ENCODE measurements at places on chromosomes 1 and 21.

- DNase-seq = no peak
Measured at GRCh38 chr1:29282135-29282923, 46.0 kb downstream of the PTPRU start.

DNA sequence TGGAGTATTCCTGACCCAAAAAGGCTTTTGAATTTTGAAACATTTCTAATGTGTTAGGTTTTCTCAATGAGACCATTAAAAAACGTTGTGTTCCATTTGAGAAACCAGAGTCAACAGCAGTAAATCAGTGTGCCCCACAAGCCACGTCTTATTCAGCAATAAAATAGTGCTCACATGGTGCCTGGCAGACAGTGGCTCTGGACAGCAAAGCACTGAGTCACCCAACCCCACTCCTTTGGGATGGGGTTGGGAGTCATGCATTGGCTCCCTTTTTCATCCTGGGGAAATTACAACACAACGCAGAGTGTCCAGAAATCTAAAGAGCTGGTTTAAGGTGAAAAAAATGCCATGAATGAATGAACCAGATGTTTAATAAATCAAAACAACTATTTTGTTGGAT lies 46.5 kb downstream of the KCNJ15 start:
- DNase-seq = no peak

GRCh38 chr1:47793563-47793962 lies 203.6 kb downstream of the TRABD2B start:
- DNase-seq = no peak

DNA sequence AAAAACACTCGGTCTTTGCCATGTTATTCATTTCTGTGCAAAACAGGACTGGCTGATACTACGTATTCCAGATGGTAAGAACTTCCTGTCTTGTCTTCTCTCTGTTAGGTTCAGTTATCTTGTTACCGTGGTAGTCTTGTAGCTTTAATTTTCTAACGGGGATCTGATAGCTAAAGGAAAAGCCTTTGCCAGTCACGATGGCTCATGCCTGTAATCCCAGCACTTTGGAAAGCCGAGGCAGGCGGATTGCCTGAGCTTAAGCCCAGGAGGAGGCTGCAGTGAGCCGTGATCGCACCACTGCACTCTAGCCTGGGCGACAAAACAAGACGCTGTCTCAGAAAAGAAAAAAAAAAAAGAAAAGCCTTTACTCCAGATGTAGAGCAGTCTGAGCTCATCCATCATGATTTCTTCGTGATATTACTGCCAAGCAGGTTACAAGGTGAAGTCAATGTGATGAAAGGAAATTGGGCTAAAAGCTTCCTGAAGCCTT lies 11.1 kb upstream of the MSTO1 start:
- DNase-seq = peak; percentile 9

DNA sequence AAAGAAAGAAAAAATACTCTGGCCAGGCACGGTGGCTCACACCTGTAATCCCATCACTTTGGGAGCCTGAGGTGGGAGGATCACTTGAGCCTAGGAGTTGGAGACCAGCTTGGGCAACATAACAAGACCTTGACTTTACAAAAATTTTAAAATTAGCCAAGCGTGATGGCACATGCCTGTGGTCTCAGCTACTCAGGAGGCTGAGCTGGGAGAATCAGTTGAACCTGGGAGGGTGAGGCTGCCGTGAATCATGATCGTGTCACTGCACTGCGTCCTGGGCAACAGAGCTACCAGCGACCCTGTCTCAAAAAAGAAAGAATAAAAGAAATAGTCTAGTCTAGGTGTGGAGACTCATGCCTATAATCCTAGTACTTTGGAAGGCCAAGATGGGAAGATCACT lies 22.3 kb downstream of the RRP1B start:
- DNase-seq = no peak

GRCh38 chr21:44517175-44517899 lies 22.7 kb downstream of the KRTAP10-1 start:
- no peak for DNase-seq

DNA sequence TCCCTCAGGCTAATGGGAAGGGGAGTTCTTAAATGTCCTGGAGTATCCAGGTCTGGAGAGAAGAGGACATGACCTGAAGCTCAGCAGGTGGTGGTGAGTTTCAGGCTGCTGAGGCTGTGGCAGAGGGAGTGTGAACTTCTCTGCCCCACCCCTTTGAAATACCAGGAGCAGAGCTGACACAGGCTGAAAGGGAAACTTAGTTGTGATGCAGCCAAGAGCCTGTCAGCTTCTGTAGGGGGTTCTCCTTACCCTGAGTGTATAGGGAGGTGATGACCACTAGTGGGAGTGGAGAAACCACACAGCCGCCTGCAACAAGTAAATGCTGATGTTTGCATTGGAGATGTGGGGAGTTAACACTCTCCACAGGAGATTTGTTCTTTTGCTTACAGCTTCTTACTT lies 152.3 kb downstream of the FCRL5 start:
- DNase-seq = peak; percentile 14

DNA sequence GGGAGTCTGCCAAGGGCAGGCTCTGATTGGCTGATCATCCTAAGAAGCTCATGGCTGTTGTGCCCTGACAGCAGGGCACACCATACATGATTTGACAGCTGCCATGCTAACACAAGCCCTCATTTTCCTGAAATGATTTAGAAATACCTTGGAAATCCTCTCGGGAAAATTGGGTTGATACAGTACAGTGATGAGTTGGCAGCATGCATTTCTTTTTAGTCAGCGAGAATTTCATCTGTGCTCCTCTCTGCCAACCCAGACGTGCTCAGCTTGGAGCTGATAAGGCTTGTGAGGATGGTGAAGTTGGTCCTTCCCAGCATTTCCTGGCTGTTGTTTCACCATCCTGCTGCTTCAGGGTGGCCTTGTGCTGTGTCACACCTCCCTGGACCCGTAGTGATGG lies 22.6 kb upstream of the KCNQ4 start:
- DNase-seq = no peak

DNA sequence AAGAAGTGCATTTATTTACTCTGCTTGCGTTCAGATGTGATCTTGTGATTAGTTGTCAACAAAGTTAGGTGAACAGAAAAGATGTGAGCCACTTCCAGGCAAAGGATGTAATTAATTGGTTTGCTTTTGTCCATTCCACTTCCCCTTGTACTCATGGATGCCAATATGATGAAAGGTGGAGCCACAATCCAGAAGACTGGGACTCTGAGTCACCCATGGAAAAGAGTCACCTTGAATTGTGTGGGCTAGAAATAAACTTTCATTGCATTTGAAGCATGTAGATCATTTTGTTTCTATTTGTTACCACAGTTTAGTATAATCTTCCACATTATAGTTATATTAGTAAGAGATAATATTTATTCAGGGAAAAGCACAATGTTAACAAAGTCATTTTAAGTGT lies 684.2 kb downstream of the LTN1 start:
- no peak for DNase-seq

DNA sequence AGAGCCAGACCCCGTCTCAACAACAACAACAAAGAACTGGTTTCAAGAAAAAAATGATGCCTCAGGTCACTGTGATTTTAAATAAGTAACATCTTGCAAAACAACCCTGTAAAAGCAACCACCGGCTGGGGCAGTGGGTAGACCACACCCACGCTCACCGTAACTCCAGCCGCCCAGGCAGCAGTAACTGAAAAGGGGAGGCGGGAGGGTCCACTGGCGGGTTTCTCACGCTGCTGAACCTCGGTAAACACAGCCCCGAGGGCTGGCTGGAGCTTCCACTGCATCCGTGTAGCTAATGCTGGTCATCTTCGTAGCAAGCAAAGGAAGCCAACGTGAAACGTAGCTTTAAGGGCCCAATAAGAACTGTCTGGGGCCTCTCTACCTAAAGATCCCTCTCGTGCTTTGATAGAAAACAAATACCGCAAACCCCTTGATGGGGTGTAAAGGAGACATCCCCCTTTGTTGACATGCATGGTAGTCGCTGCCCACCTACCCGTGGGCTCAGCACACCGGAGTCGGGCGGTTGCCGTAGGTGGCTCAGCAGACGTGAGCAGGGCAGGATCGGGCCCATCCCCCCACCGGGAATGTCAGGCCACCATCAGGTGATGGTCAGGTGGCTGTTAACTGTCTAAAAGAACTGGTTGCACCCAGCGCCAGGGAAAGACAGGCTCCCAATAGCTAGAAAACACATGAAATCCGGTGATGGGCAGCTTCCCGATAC lies 4.2 kb downstream of the C1orf159 start:
- DNase-seq = no peak

DNA sequence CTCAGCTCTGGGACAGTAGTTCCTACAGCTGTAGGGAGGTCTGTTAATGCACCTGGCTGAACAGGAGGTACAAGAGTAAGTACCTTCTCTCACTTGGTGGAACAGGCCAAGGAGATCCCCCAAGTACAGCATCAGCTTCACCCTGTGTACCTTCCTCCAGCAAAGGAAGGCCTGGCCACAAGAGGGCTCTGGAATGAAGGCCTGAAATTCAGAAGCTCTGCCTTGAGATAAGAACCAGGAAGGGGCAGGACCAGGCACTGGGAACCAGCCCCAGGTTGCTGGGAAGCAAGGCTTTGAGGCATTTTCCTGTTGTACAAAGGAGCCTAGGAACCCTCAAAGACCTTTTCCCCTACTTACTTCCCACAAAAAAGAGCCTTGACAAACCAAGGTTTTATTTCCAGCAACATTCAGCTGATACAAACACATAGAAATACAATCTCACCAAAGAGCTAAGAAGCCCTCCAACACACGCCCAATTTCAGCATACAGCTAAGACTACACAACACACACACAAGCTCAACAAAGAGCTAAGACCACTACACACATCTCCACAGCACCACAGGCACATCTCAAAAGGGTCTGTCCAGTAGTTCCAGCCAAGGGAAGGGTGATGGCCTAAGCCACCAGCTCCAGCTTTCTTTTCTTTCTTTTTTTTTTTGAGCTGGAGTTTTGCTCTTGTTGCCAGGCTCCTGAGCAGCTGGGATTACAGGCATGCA lies 23.5 kb downstream of the F11R start:
- DNase-seq = peak; percentile 45

DNA sequence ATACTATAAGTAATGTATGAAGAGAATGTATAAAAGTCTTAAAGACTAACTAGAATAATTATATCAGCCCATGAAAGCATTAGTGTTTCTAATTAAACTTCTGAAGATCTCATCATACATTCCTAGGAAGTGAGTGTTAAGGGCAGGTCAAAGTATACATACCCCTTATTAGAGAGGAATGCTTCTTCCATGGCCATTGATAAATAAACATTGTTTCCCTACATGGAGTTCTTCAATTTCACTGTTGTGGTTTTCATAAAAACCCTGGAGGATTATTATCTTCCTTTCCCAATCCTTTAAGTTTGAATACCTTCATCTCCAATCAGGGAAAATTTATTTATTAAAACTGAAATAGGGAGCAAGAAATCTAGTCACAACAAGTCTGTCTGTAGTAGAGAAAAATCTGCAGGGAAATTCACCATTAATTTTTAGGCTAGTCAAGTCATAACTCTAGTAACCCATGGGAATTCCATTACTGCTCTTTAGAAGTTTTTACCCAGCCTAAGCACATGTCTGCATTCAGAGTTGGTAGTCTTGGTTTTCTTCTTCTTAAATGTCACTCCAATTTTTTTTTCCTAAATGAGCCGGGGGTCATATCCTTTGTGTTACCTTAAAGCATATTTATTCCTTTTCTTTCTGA lies 147.0 kb downstream of the TNFSF18 start:
- DNase-seq = peak; percentile 60

DNA sequence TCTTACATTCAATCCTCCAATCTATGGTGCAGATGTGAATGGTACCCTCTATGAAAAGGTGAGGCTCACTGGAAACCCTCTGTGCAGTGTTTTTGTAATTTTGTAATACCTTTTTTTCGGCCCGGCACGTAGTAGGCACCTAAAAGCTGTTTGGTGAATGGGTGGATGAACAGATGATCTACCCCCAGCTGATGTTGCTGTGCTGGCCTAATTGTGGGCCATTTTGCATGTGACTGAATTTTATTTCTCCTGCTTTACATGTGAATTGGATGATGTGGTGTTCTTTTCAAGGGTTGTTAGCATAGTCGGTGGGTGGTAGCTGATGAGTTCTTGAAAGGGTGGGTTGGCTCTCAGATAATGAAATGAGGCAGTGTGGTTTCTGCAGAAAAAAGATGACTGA lies 10.4 kb downstream of the KDM4A start:
- no peak for DNase-seq

GRCh38 chr1:90322186-90322585 lies 327.3 kb downstream of the ZNF326 start:
- DNase-seq = no peak

- DNase-seq = no peak
Measured at GRCh38 chr1:99269321-99269720, 5.0 kb downstream of the PLPPR4 start.

GRCh38 chr1:67191668-67192520 lies 25.6 kb downstream of the IL23R start:
- DNase-seq = no peak

DNA sequence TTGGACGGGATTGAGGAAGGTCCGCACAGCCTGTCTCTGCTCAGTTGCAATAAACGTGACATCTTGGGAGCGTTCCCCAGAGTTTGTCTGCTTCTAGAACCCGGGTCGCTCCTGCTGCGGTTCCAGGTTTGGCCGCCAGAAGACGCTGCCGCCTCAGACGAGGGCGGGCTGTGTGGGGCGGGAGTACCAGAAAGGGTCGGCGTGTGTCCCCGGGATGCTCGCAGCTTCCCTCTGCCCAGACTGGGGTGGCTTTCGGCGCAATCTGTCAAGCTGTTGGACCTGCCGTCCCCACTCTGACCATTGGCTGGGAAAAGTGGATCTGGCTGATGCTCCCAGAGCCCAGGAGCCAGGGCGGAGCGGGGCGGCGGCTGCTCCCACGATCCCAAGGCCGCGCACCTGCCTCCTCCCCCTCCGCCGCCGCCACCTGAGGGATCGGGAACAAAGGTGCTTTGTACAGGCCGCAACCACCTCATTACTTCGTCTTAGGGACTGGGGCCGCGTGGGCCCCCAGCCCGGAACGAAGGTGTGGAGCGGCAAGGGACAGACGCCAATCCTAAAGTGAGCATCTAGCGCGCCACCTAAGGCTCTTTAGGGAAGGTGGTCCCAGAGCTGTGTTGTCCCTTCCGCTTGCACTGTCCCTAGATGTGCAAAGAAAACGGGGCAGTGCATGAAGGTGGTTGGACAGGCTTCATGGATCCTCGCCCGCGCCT lies 683 bp upstream of the EFNA4 start:
- no peak for DNase-seq

- DNase-seq = no peak
Measured at GRCh38 chr1:201603613-201604232, 64.8 kb downstream of the NAV1 start.

DNA sequence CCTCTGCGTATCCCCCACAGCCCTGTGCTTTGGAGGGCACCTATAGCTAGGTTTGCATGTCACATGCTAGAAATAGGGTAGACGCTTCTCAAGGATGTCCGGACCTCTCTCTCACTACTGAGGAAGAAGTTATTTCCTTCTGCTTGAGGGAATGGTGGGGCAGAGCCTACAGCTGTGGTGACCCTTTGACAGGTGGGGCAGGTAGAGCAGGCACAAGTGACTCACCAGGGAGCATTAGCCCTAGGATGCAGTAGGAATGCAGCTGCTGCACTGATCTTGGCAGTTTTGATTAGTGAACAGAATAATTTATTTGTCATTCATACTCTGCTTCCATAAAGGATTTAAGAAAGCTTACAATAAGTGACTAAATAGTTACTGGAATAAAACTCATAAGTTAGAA lies 129.6 kb upstream of the HOOK1 start:
- no peak for DNase-seq

- DNase-seq = no peak
Measured at GRCh38 chr1:205616563-205617293, 15.1 kb downstream of the ELK4 start.

All from non-pigmented ciliary epithelial cell (primary cell).